ENCODE measurements at places on chromosomes 6 and 20.

DNA sequence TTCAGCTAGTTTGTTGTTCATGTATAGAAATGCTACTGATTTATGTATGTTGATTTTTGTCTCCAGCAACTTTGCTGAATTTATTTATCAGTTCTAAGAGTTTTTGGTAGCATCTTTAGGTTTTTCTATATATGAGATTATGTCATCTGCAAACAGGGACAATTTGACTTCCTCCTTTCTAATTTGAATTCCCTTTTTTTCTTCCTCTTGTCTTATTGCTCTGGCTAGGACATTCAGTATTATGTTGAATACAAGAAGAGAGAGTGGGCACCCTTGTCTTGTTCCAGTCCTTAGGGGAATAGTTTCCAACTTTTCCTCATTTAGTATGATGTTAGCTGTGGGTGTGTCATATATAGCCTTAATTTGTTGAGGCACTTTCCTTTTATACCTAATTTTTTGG is 58.2 kb downstream of the CDH26 start:
- DNase-seq, result no peak

DNA sequence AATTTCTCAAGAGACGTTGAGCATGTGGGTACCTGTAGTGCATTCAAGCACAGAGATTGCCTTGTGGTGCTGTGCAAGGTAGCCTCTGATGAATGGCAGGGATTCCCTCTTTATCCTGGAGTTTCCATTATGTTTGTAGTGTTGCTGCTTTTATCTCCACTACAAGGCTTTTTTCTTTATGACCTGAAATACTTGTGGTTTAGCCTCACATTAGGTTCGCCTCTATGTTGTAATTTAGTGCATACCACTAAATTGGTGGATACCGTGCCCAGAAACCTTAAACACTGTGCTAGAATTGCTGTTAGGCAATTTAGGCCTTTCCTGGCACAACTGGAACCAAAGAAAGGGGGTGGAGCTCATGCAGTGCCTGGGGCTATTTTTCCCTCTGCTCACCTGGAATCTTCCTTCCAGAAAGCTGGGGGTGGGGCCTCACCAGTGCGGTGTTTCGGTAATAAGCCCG is 76.8 kb downstream of the NCOA7 start:
- peak; percentile 23 for DNase-seq

DNA sequence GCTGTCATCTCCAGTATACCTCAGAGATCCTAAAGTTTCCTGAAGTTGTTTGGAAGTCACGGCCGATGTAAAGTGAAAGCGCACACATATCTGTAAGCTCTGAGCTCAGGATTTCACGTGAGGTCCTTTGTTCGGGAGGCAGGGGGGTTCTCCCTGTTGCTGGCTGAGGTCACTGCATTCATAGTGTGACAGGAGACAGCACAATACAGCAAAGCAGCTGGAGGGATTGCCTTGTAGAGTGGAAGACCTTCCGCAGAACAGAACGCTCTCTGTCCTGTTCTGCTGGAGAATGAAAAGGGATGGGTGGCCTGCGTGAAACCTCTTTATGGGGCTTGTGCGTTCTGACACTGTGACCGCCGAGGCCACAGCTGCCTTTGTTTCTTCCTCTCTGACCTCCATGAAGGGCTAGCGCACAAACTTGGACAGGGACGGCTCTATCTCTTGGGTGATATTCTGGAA is 13.4 kb upstream of the SERPINB1 start:
- DNase-seq, result no peak

DNA sequence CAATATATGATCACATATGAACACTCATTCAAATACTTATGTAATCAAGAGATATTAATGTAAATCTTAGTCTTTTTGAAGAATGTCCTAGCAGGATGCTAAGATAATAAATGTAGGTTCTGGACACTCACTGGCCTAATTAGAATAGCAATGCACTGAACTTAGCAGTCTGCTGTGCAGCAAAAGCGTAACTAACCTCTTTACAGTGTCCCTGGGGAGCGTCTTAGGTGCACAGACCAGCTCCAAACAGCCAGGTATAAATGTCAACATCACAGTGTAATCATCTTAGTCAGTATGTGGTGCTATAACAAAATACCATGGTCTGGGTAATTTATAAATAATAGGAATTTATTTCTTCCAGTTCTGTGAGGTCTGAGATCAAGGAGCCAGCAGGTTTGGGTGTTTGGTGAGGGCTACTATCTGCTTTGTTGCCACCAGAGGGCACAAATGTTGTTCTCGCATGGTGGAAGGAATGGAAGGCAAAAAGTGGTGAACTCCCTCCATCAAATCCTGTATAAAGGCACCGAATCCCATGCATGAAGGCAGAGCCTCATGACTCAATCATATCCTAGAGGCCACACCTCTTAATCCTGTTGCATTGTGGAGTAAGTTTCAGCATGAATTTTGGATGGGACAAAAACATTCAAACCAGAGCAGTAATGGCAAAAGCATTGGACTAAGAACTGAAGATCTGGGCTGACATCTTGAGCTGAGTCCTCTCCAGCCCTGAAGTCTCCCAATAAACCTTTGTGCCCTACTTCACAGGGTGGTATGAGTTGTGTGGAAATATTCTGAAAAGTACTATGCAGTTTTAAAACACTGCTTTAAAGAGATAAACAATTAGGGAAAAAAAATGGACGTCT is 41.8 kb upstream of the FOXO3 start:
- no peak for DNase-seq

DNA sequence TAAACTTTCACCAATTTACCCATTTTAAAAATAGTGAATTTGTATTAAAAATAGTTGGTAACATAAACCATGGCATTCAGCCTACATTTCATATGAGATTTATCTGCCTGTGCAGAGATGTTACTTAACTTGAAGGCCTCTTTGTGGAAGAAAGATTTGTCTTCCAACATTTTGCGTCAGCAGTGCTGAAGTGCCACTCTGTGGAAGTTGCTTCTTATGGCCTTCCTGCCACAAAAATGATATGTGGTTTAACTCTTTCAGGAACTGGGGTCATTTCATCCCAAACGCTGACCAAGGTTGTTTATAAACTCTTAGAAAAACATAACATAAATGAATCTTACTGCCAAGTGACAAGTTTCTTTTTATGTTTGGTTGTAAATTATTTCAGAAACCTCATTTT is 246.8 kb downstream of the ARID1B start:
- no peak for DNase-seq

- no peak for DNase-seq
These were observed 39.0 kb upstream of the SUPT3H start for GRCh38 chr6:45416700-45417099.

DNA sequence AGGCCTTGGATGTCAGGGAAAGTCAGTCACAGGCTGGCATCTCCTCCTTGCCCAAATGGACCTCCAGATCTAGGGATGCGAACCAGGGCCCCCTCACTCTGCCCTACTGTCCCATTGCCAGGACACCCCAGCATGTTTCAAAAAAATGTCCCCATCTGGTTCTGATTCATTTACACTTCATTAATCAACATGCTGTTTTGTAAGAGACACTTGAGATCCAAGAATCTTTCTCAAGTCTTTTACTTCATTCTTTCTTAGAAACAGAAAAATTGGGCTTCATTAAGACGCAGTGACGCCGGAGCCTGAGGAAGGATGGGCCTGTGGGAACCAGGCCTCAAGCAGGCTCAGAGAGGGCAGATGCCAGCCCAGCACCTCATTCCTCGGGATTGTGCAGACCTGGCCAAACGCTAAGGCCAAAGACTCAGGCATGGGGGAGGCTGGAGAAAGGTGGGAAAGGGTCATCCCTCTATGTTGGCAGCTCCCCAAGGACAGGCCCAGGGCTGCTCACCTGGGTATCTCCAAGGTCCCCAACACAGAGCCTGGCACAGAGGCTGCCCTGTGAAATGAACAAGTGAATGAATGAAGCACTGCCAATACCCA is 3.8 kb downstream of the RSPO4 start:
- DNase-seq, result no peak

GRCh38 chr6:105991561-105992314 is 94.4 kb upstream of the PRDM1 start:
- no peak for DNase-seq

DNA sequence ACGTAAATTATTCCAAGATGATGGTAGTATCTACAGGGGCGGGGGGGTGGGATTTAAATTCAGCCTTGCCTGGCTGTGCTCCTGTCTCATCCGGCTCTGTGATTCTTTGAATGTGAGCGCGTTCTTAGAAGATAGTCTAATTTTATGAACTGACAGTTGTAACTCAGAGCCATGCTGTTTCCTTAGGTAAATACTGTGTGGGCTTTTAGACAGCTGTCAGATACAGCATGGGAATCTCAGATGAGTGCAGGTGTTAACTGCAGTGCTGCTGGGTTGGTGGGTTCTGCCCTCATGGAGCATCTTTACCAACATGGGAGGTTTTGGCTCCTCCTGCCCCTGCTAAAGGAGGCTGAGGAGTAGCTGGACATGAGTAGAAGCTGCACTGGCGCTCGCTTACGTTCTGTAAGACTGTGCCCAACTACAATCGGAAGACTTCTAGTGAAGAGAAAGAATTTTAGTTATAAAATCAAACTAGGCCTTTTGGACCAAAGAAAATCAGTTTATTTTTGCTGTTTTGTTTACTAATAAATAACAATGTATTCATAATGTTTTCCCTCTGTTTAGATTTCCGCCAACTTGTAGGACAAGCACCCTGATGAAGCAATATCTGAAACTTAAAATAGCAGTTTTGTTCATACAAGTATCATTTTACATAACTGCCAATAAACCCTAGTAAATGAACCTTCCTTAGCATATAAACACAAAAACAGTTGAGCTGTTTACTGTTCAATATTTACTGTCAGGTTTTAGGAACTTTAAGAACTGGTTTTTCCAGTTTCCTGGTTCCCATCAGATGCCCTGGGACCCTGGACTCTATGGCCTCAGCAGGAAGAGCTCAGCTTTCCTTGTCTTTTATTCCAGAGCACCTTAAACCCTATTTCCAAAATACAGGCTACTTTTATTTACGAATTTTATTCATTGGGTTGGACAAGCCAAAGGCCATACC is 66.1 kb downstream of the FAM120B start:
- no peak for DNase-seq

DNA sequence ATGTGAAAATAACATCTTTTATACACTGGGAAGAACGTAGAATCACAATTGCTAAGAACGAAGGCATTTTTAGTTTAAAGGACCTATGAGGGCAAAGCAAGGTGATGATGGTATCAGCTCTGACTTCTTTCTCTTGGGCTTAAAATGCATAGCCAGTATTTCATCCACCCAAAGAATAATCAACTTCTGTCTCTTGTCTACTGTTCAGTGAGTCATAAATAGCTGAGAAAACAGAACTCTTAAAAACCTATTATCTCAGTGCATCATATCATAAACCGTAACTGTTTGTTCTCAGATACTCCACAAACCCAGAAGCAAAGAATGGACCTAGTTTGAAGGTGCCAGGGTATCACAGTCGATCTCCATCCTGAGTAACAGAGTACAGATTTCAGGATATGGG is 5.2 kb downstream of the PHF10 start:
- DNase-seq, result no peak

- no peak for DNase-seq
These were observed 86.7 kb upstream of the STMND1 start for GRCh38 chr6:17015144-17015543.

GRCh38 chr20:24402188-24402587 is 67.2 kb upstream of the SYNDIG1 start:
- DNase-seq, result no peak

GRCh38 chr6:162181111-162181510 is 546.5 kb downstream of the PRKN start:
- no peak for DNase-seq

GRCh38 chr6:158666628-158667359 is 16.9 kb downstream of the SYTL3 start:
- DNase-seq, result no peak

All from renal pelvis (tissue), 12 donors.